ENCODE measurements at places on chromosomes 6 and 20.
A peak's percentile ranks its signal among the peaks of the same experiment; 100 is the strongest.

- no peak for DNase-seq
Observed at GRCh38 chr6:65289491-65289890, 417.5 kb downstream of the EYS start.

DNA sequence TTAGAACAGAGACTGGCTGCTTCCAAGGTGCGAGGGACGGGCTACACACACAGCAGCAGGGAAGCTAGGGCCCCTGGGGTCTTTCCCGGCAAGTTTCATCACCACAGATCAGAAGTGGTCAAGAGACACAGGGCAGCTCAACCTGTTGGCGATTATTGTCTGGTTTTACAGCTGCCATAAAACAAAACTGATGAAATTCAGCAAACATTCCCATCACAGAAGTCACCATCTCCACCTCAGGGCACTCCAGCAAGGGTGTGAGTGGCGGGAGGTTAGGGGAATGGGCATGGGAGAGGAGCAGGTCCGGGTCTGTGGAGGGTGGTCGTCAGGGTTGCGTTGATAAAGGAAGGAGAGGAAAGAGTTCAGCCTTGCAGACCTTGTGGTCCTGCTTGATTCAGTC, 91.0 kb downstream of the PXDC1 start:
- no peak for DNase-seq

GRCh38 chr6:56863366-56863765, 91.5 kb upstream of the BEND6 start:
- no peak for DNase-seq

- no peak for DNase-seq
Observed at GRCh38 chr6:143579703-143580102, 68.2 kb upstream of the FUCA2 start.

GRCh38 chr20:33561692-33562601, 72.1 kb downstream of the CBFA2T2 start:
- peak; percentile 76 for DNase-seq

DNA sequence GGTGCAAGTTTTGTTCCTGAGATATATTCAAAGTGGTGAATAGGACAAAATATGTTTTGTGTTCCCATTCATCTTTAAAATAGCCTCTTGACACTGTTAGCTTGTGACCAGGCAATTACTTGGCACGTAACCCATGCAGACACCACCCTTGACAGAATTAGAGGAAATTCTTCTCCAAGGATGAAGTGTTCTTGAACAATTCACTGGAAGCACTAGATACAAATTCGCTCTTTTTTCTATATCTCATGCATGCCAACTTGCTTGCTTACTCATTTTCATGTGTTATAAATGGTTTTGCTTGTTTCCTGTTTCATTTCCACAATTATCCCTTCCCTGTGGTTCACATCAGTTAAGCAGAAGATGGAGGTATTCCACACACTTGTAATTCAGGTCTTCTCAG, 105.2 kb upstream of the MAN1A1 start:
- DNase-seq, result no peak

DNA sequence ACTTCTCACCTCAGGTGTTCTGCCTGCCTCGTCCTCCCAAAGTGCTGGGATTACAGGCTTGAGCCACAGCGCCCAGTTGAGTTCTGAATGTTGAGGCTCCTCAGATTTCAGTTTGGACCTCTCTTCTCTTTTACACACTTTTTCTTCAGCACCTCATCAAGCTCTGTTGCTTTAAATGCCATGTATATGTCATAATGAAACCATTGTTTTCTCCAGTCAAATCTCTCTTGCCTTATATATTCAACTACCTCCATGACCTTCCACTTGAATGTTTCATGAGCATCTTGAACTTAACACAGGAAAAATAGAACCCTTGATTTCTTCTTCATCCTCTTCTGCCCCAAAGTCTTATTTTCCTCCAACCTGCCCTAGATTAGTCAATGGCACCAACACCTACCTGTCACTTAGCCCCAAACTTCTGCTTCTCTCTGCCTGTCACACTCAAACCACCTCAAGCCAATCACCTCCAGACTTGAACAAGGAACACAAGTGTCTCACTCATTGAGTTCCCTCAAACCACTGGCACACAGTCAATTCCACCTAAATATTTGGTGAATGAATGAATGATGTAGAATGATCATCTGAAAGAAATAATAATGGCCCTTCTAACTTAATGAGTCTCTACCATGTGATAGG, 161.0 kb upstream of the SGK1 start:
- no peak for DNase-seq

DNA sequence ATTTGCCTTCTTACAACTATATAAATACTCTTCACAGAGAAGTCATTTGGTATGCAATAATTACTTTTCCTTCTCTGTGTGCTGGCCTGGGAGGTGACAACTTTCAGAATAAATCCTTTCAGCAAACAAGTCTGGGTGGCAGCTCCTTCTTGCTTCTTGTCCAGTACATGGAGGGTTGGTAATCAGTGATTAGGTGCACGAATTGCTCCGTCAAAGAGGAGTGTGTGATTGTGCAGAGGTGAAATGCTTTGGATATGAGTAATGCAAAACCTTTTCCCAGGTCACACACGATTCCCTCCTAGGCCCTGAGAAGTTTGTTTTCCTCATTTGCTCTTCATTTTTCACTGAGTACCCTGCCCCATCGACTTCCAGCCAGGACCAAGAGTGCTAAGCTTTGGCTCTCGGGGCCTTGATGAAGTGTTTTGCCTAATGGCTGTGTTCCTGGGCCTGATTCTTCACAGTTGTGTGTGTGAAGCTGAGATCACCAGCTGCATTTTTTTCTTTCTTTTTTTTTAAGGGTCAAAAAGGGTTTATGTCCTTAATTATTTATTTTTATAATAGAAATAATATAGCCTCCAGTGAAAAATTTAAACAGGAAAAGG, 216.5 kb downstream of the ZMYND8 start:
- no peak for DNase-seq

DNA sequence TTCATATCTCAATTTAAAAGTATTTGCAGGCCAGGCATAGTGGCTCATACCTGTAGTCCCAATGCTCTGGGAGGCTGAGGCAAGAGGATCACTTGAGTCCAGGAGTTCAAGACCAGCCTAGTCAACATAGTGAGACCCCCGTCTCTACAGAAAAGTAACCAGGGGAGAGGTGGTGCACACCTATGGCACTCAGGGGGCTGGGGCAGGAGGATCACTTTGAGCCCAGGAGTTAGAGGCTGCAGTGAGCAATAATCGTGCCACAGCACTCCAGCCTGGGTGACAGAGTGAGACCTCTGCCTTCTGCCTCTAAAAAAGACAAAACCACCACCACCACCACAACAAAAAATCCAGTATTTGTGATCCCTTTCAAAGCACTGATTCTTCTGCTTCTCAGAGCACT, 185.5 kb upstream of the QKI start:
- no peak for DNase-seq

- DNase-seq, result no peak
Observed at GRCh38 chr6:75113446-75113845, 92.4 kb downstream of the COL12A1 start.

DNA sequence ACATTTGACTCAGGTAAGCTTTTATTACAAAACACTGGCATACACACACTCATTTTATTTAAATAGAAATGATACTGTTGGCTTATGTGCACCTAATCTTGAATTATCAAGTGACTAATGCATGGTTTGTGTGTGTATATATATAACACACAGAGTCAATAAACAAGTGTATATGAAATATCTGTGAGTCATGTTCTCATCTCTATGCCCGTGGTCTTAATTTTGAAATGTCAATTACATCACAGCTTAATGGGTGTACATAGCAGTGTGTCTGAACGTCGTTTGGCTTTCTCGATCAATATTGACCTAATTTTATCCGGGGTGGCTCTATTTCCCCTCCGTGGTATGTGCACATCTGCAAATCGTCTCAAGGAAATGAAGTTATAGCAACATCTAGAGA, 104.0 kb upstream of the ZFP64 start:
- no peak for DNase-seq

- DNase-seq, result no peak
Observed at GRCh38 chr6:167791780-167792478, 34.8 kb upstream of the AFDN start.

DNA sequence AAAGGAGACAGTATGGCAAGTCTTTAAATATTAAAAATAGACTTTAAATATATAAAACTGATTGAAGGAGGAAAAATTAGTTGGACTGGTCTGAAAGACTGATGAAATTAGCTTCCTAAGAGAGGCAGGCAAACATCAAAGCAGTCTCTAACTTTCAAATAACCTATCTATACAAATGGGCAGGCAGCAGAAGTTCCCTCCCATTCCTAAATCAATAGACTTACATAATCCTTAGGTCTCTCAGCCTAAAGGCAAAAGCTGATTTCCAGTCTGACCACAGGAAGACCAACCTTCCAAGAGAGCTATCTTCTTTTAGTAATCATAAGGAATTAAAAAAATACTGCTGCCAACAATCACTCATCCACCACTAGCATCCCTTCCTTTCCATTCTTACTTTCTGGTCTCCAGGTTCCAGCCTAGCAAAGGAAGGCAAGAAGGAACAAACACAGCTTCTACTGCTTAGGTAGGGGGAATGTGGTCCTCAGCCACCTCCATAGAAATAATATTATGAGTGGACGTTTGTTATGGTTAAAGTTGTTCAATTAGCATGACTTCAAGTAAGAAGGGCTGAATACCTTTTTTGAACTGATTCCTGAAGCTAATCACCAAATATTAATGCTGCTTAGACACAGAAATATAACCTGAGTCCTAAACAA, 44.1 kb downstream of the SESN1 start:
- DNase-seq, result no peak

DNA sequence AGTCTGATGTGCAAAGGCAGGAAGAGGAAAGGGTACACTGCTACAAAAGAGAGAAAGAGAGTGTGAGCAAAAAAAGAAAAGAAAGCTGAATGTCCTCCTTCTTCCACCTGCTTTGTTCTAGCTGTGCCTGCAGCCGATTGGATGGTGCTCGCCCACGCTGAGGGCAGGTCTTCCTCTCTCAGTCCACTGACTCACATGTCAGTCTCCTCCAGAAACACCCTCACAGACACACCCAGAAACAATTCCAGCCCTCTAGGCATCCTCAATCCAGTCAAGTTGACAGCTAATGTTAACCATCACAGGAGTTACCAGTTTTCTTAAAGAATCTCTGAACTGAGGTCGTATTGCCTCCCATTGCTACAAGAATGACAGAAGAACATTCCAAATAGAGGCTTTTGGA, 411.9 kb upstream of the SASH1 start:
- no peak for DNase-seq

- DNase-seq, result peak; percentile 28
Observed at GRCh38 chr20:18973529-18974173, 160.1 kb downstream of the SCP2D1 start.

DNA sequence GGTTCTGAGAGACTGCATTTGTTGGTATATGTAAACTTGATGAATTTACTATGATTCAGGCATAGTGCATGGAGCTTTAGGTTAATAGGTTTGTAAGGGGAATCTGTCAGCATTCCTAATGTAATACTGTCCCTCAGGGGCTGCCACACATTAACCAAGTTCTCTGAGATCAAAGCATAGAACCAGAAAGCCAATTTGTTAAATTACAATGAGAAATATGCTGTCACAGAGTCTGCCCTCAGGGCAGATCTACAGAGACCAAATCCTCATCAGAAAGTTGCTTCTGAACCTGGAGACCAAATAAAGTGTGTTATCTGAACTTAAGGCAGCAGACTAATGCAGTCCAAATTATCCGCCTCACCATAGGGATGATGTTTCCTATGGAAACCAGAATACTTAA, 250.8 kb upstream of the HTR1E start:
- no peak for DNase-seq

- no peak for DNase-seq
Observed at GRCh38 chr20:7379621-7380220, 560.5 kb downstream of the HAO1 start.
